A549 (cell line): ENCODE measurements at places on chromosomes 16 and 17. TPM values are rescaled to one million over a fixed set of nuclear protein-coding genes. Genes with fewer than 3 reads are reported as not detected.

Gene ZG16
- polyA plus RNA-seq, result not detected in 3 replicates

Gene LIMD2
- 9.1 to 16.1 TPM (median 14.5 TPM) in 3 replicates for polyA plus RNA-seq

Gene RPGRIP1L
- 13.0 to 14.5 TPM (median 14.3 TPM) in 3 replicates for polyA plus RNA-seq

Gene CCL17
- polyA plus RNA-seq, result not detected in 3 replicates

Gene GPR139
- polyA plus RNA-seq, result not detected in 3 replicates

Gene NACA2
- 0.39 to 0.70 TPM (median 0.40 TPM) in 3 replicates for polyA plus RNA-seq

Gene CTRB1
- polyA plus RNA-seq, result not detected in 3 replicates

Gene SKAP1
- 0.08 to 0.16 TPM (median 0.14 TPM) in 3 replicates for polyA plus RNA-seq

Gene KRT36
- polyA plus RNA-seq, result not detected in 3 replicates

Gene PRR29
- 0.67 to 1.2 TPM (median 0.68 TPM) in 3 replicates for polyA plus RNA-seq

Gene KRT9
- polyA plus RNA-seq, result not detected in 3 replicates

Gene TBC1D3L
- 12.1 to 15.2 TPM (median 14.0 TPM) in 3 replicates for polyA plus RNA-seq

Gene EIF1
- polyA plus RNA-seq, result 827 to 920 TPM (median 834 TPM) in 3 replicates

DNA sequence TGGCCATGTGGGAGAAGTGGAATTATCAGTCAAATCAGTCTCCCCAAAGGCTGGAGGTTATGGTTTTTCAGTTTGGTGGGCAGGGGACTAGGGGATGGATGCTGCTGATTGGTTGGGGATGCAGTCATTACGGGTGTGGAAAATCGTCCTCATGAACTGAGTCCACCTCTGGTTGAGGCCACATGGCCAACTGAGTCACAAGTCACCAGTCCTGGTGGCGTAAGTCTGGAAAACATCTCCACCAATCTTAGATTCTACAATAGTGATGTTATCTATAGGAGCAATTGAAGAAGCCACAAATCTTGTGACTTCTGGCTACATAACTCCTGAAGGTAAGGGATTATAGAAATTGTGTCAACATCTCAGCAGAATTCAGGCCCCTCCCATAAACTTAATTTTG, 5.2 kb upstream of the RNF135 start:
- no peak for DNase-seq

- DNase-seq, result no peak
Measured at GRCh38 chr16:19331794-19332193, 46.3 kb downstream of the CLEC19A start.

GRCh38 chr17:65856865-65857264, 295.4 kb upstream of the AXIN2 start:
- DNase-seq, result no peak

- no peak for DNase-seq
Measured at GRCh38 chr17:67413388-67413787, 36.3 kb downstream of the PITPNC1 start.

DNA sequence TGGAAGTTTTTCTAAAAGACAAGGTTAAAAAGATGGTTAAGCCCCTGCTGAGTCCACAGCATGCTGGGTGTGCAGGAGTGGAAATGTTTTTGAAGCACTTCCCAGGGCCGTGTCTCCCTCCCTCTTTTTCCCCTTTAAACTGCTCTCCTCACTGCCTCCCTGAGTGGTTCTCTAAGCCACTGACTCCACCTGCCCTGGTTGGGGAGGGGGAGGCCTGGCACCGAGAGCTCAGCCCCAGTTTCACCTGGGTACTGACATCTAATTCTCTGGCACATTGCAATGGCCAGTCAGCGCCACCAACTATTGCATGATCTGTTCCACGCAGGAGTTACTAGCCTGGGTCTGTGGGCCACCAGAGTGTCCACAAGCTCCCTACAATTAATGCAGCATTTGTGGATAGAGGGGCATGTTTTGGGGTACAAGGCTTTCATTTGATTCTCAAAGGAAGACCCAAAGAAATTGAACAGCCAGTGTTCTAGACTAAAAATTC, 22.7 kb downstream of the MPP3 start:
- DNase-seq, result no peak

DNA sequence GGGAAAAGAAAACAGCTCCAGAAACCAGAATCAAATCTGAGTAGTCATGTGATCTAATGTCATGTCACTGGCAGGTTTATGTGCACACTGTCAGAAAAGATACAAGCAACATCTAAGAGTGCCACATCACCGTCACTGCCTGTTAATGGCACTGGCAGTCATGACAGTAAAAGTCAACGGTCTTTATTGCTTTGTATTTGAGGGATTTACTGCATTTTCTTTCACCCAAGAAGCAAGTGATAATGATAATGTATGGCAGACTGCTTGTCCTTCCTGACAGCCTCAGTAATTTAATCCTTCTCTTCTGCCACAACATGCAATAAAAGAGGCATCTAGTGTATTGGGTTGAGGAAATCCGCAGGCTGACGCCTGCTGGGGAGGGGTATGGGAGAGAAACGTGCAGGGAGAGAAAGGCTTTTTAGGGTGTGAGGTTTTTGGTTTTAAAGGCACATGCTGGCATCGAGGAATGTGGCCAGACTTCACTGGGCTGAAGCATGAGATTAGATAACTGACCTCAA, 92.4 kb downstream of the RPGRIP1L start:
- no peak for DNase-seq

- no peak for DNase-seq
Measured at GRCh38 chr16:22968931-22969330, 155.0 kb downstream of the HS3ST2 start.

- no peak for DNase-seq
Measured at GRCh38 chr17:63989622-63990345, 8.4 kb upstream of the PRR29 start.

DNA sequence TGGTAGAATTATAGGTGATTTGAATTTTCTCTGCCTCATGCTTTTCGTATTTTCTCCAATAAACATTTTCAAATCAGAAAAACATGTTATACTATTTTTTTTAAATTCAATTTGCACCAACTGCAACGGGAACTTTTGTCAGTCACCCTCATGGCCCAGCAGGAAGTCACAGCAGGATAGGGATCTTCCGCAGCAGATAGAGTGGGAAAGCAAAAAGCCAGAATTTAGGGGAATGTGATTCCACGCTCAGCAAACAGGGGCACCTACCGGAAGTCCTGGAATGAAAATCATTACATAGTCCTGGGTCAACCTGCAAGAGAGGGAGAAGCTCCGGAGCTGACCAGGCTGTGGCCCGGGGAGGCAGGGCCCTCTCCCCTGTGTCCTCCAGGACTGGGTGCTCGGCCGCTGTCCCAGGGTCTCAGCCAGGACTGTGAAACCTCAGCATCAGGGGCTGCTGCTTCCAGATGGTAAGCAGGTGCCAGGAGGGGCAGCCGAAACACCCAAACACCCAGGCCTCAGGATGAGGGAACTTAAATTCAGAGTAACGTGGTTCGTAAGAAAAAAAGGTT, 3.9 kb downstream of the SLC47A2 start:
- DNase-seq, result no peak

GRCh38 chr17:2065949-2066400, 11.1 kb downstream of the HIC1 start:
- DNase-seq, result no peak

DNA sequence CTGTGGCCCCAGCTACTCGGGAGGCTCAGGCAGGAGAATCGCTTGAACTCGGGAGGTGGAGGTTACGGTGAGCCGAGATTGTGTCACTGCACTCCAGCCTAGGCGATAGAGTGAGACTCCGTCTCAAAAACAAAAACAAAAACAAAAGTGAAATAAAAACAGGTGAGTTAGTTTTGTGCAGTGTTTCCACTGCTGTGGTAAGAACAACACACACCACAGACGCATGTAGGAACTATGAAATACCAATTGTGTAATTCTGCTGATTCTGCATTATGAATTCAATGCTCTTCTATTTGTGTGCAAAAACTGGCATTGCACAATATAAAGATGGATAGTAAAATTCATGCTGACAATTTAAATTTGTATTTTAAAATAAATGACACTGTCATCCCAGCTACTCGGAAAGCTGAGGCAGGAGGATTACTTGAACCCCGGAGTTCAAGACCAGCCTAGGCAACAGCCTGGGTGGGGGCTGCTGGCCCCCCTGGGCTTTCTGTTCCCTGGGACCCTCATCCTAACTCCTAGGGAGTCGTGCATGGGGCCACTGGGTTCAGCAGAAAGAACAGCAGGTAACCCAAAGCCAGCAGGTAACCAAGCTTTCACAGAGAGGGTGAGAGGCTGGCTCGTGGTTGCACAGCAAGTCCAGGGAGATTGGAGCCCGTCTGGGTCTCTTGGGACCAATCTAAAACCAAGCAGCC, 10.6 kb upstream of the RHBDF2 start:
- DNase-seq, result no peak

DNA sequence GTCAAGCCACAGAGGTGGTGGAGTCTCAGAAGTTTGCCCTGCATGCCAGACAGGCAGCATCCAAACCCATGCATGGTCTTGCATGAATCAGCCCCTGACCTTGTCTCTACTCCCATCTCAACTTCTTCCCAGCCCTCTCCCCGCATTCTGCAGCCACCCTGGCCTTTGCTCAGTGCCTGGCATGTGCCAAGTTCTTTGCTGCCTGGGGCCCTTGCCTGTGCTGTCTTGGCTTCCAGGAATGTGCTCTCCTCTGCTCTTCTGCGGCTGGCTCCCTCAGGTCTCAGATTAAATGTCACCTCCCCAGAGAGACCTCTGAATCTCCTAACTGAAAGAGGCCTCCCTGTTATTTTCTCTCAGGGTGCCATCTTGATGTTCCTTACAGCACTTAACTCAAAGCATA, 17.6 kb downstream of the DRC3 start:
- DNase-seq, result no peak

- no peak for DNase-seq
Measured at GRCh38 chr16:22942811-22943210, 128.8 kb downstream of the HS3ST2 start.

DNA sequence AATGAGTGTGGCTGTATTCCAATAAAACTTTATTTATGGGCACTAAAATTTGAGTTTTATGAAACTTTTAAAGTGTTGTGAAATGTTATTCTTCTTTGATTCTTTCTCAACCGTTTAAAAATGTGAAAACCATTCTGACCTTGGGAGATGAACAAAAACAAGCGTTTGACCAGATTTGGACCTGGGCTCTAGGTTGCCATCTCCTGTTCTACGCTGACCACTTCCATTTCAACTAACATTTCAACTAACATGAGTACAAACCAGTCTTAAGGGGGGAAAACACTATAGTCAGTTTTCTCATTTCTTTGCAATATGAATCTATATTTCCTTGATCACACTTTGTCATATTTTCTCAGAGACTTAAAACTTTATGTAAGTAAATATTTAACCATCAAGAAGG, 118.4 kb upstream of the IRX5 start:
- peak; percentile 17 for DNase-seq

- peak; percentile 73 for DNase-seq
Measured at GRCh38 chr17:39194089-39194984, 3.1 kb downstream of the CACNB1 start.

GRCh38 chr17:30267625-30268024, 24.1 kb downstream of the BLMH start:
- no peak for DNase-seq

DNA sequence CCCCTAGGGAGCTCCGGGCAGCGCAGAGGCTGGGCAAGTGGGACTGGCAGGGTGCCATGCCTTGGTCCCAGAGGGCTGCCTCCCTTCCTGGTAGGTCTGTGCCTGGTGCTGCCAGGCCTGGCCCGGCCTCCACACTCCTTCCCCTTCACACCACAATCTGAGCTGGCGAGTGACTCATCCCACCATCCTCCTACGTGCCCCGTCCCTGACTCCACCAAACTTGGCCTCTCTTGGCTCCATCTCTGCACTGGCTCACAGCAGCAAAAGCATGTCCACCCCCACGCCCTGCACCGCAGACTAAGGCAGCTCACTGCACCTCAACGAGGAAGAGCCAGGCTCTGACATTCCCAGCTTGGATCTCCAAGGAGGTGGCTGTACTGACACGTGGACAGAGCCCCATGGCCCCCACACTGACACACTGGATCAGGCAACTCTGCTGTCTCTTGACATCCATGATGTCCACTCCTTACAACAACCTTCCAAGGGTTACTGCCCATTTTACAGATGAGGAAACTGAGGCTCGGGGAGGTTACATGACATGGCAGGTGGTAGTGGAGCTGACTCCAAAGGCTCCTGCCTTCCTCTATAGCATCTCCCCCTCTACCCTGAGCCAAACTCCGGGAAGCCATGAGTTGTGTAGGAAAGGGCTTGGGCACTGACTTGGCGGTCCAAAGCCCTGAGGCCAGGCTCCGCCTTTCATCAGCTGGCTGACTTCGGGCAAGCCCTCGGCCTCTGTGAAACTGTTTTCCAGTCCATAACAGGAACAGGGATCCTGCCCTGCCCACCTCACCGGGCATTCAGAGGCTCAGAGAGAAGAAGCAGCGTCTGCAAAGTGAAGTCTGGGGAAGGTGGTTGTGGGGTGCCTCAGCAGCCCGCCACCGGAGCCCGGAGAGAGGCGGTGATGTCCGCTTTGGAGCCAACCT, 20.1 kb upstream of the KRT19 start:
- DNase-seq, result peak; percentile 95

DNA sequence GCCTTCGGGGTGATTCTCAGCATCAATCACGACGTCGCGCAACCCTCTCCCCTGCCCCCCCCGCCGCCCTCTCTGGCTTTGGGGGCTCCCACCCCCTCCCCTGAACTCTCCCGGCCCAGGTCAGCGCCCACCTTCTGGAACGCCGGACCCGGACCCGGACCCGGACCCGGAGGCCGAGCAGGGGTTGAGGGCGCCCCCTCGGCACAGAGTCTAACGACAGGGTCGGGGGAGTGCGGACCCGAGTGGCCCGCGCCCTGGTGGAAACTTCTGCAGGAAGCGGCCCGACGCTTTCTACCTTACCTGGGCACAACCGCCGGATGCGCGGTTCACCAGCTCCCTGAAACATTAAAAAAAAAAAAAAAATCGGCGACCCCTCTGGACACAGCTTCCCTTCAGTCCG, 16.2 kb downstream of the SALL1 start:
- DNase-seq, result no peak
